Uterus (tissue), 4 donors: ENCODE measurements at places on chromosomes 2 and 18. TPM values are rescaled to one million over a fixed set of nuclear protein-coding genes. Genes with fewer than 3 reads are reported as not detected.

- H3K36me3 ChIP-seq: no peaks in the 10 kb centered on the region
- no peak overlapping the region for H3K4me3 ChIP-seq
- H3K4me1 ChIP-seq: peaks cover 8% of the 10 kb centered on the region
- DNase-seq: no peak
- peak overlapping the region; percentile 45 for H3K27ac ChIP-seq
- no peaks in the 10 kb centered on the region for H3K27me3 ChIP-seq
Measured at GRCh38 chr2:175880-176820, 87.7 kb downstream of the SH3YL1 start.

AKAIN1 gene
- not detected for total RNA-seq

DNA sequence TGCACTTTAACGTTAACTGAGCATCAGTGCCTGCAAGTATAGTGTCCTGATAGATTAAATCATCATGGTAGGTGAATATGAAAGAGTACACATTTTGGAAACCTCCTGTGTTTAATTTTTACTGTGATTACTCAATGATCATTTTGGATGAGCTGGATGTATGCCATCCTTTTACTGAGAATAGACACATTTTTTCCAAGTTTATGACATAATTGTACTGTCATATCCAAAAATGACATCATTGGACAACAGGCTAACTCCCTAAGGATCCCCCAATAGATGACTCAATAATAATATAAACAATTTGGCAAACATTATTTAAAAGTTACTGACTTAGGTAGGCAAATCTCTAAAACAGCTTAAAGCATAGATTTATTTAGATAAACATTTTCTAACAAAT is 410.8 kb upstream of the REG3G start:
- no peaks in the 10 kb centered on the region for H3K4me1 ChIP-seq
- no peak for DNase-seq
- H3K36me3 ChIP-seq: no peaks in the 10 kb centered on the region
- H3K27ac ChIP-seq: no peak overlapping the region
- H3K4me3 ChIP-seq: no peak overlapping the region

DNA sequence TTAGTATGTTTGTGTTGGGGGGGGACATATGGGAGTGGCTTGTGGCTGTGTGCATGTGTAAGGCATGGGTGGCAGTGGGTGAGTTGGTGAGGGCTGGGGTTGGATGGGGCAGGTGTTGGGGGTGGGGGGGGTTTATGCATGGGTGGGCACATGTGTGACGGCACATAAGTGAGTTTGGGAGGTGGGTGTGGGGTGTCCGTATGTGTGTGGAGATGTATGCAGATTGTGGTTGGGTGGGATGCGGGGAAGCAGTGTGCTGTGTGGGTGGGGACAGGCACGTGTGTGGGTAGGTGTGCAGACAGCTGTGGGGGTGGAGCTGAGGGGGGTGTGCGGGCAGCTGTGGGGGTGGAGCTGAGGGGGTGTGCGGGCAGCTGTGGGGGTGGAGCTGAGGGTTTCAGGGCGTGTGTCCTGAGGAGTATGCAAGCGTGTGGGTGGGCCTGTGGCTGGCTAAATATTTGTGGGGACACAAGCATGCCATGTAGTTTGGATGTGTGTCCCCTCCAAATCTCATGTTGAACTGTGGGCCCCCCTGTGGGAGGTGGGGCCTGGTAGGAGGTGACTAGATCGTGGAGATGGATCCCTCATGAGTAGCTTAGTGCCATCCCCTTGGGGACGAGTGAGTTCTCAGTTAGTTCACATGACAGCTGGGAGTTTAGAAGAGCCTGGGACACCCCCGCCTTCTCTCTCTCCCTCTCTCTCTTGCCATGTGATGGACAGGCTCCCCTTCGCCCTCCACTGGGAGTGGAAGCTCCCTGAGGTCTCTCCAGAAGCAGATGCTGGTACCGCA is 59.4 kb downstream of the ANKMY1 start:
- no peak for DNase-seq
- no peak overlapping the region for H3K4me3 ChIP-seq
- no peaks in the 10 kb centered on the region for H3K27me3 ChIP-seq
- no peaks in the 10 kb centered on the region for H3K36me3 ChIP-seq
- H3K4me1 ChIP-seq: no peaks in the 10 kb centered on the region

GRCh38 chr2:237453671-237454070 is 33.4 kb upstream of the MLPH start:
- H3K4me3 ChIP-seq: no peak overlapping the region
- H3K27ac ChIP-seq: no peak overlapping the region
- DNase-seq: peak; percentile 14

GRCh38 chr2:224196810-224197209 is 157.7 kb upstream of the SERPINE2 start:
- H3K4me3 ChIP-seq: no peak overlapping the region
- DNase-seq: no peak
- H3K4me1 ChIP-seq: no peaks in the 10 kb centered on the region
- no peaks in the 10 kb centered on the region for H3K36me3 ChIP-seq

DNA sequence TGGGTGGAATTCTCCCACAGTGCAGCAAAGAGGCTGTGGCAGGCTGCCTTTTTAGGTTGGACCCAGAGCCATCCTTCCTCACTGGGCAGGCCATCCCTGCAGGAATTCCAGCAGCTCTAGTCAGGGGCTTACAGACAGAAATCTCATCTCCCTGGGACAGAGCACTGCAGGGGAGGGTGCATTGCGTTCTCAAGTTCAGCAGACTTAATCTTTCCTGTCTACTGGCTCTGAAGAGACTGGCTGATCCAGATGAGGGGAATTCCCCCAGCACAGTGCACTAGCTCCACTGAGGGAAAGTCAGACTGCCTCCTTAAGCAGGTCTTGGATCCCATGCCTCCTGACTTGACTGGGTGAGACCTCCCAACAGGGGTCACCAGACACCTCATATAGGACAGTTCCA is 899.7 kb upstream of the VRK2 start:
- no peak overlapping the region for H3K4me3 ChIP-seq
- no peak overlapping the region for H3K27ac ChIP-seq
- H3K36me3 ChIP-seq: no peaks in the 10 kb centered on the region
- no peak for DNase-seq
- H3K4me1 ChIP-seq: no peaks in the 10 kb centered on the region
- H3K27me3 ChIP-seq: no peaks in the 10 kb centered on the region

GRCh38 chr2:157871415-157871814 is 4.7 kb downstream of the ACVR1 start:
- DNase-seq: no peak
- no peak overlapping the region for H3K27ac ChIP-seq
- no peaks in the 10 kb centered on the region for H3K36me3 ChIP-seq

- H3K36me3 ChIP-seq: no peaks in the 10 kb centered on the region
- H3K27ac ChIP-seq: no peak overlapping the region
- DNase-seq: no peak
- no peaks in the 10 kb centered on the region for H3K4me1 ChIP-seq
- no peaks in the 10 kb centered on the region for H3K27me3 ChIP-seq
Measured at GRCh38 chr18:73043611-73044010, 175.8 kb upstream of the NETO1 start.

DNA sequence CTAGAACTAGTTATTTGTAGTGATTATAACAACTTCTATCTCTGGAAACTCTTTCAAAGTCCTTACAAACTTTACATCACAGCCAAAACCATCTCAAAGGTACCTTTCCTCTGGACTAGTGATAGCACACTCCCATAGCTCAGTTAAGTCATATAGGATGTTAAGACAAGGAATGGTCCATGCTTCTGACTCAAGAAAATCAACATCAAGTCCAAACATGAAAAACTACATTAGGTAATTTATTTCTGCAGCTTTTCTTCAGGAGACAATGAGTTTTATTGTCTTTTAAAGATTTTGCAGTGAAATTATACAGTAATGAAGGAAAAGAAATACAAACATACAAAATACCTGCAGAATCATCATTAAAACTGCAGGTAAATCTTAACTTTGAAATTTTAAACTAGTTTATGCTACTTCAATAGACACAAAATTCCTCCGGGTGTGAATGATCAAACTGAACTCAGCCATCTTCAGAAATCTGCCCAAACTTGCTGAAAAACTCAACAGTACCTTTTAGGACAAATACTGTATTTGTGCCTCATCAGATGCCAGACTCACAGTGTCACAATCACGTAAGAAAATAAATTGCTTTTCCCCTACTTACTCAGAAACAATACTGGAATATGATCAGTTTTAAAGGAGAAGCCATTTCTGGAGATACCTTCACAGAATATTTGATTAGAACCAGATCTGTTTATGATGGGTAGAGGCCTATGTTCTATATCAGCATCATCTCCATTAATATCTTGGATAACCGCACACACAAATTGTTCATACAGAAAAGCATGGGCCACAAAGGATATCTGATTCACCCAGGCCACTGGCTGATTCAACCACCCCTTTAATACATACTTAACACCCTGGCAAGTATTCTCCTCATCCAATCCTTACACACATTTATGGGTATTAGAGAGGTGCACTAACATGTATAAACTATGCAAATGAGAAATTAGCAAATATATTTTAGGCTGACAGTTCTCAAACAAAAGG is 2.6 kb downstream of the TMEM131 start:
- no peak overlapping the region for H3K27ac ChIP-seq
- no peaks in the 10 kb centered on the region for H3K27me3 ChIP-seq
- peaks cover 7% of the 10 kb centered on the region for H3K4me1 ChIP-seq
- H3K4me3 ChIP-seq: no peak overlapping the region

GRCh38 chr2:186098821-186099220 is 360.2 kb downstream of the FSIP2 start:
- no peaks in the 10 kb centered on the region for H3K36me3 ChIP-seq
- no peak overlapping the region for H3K4me3 ChIP-seq
- DNase-seq: no peak
- no peaks in the 10 kb centered on the region for H3K4me1 ChIP-seq

DNA sequence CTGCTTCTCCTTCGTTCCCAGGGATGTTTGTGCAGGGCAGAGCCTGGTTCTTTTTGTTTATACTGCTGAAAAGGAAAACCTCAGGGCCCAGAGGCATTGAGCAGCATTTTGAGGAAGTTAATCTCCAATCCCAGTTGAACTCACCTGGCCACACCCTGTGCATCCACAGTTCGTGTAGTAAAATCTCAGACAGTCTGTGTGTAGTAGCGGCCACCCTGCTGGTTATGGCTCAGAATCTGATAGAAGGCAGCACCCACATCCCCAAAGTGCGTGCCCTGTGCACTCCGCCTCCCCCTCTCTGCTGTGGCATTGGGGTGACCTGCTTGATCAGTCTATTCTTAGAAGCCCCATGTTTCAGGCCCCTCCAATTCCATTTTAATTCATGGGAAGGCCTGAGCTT is 10.9 kb downstream of the TRIB2 start:
- H3K27me3 ChIP-seq: no peaks in the 10 kb centered on the region
- H3K36me3 ChIP-seq: no peaks in the 10 kb centered on the region
- no peak overlapping the region for H3K4me3 ChIP-seq

LDAH gene
- 21.8 TPM for total RNA-seq

- no peak for DNase-seq
- no peaks in the 10 kb centered on the region for H3K27me3 ChIP-seq
- H3K4me3 ChIP-seq: no peak overlapping the region
- no peaks in the 10 kb centered on the region for H3K4me1 ChIP-seq
Measured at GRCh38 chr2:29226808-29227207, 111.6 kb downstream of the CLIP4 start.

GRCh38 chr18:41593171-41593675 is 361.8 kb upstream of the PIK3C3 start:
- H3K4me3 ChIP-seq: no peak overlapping the region
- DNase-seq: no peak
- no peaks in the 10 kb centered on the region for H3K4me1 ChIP-seq
- no peaks in the 10 kb centered on the region for H3K36me3 ChIP-seq
- no peaks in the 10 kb centered on the region for H3K27me3 ChIP-seq

TIGD1 gene
- 4.8 TPM for total RNA-seq

DNA sequence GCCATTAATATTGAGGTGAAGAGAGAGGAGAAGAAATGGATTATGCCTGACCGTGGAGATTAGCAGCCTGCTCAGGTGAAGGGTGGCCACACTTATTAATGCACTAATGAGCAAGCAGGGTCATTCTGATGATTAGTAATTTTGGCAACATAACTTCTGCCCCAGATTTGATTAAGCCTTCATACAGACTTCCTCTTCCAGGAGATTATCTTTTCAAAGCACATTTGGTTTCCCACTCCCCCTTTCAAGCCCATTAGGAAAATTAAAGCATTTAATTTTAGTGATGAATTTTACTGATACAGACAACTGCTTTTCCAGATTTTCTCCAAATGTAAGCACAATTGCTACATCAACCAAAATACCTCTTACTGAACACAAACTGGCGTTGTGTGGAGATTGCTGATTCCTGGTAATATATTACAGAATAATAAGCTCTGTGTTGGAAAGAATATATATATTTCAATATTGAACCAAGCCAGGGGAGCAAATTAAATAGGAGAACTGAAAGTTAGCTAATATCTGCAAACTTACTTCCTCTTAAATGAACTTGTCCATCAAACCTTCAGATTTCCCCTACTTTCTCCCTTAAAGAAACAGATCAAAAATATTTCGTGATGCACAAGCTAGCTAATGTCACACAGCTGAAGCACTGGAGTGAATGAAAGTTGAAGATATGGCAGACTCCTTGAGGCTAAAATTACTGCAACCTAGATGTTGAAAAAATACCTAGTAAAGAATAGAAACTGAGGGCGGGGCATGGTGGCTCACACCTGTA is 140.8 kb downstream of the FAM210A start:
- DNase-seq: no peak
- no peak overlapping the region for H3K4me3 ChIP-seq
- no peaks in the 10 kb centered on the region for H3K4me1 ChIP-seq
- H3K27ac ChIP-seq: no peak overlapping the region
- no peaks in the 10 kb centered on the region for H3K36me3 ChIP-seq
- H3K27me3 ChIP-seq: no peaks in the 10 kb centered on the region

- H3K27ac ChIP-seq: peak overlapping the region; percentile 82
- peak; percentile 79 for DNase-seq
- H3K27me3 ChIP-seq: no peaks in the 10 kb centered on the region
- no peaks in the 10 kb centered on the region for H3K36me3 ChIP-seq
- H3K4me1 ChIP-seq: no peaks in the 10 kb centered on the region
- H3K4me3 ChIP-seq: no peak overlapping the region
Measured at GRCh38 chr2:66897181-66897580, 462.3 kb downstream of the MEIS1 start.

FBXO48 gene
- total RNA-seq: 6.8 TPM

DNA sequence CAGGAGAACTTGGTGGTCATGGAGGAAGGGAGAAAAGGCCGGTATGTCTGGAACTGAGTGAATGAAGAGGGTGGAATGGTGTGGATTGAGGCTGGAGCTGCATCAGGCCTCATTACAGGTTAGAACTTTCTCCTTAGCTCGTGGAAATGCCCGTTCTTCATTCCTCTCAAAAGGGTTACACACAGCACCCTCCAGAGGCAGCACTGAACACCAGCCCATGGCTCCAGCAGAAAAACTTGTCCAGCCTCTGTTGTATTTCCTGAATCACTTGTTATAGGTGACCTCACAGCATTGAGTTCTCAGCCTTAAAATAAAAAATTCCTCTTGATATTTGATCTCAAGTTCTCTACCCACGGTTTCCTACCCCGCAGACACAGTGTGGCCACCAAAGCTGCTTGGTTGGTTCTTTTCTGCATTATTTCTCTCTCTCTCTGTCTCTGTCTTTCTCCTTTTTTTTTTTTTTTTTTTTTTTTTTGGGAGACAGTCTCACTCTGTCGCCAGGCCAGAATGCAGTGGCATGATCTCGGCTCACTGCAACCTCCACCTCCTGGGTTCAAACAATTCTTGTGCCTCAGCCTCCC is 89.6 kb downstream of the ITGB1BP1 start:
- no peaks in the 10 kb centered on the region for H3K27me3 ChIP-seq
- no peaks in the 10 kb centered on the region for H3K4me1 ChIP-seq
- no peaks in the 10 kb centered on the region for H3K36me3 ChIP-seq
- H3K4me3 ChIP-seq: no peak overlapping the region
- H3K27ac ChIP-seq: peak overlapping the region; percentile 33
- DNase-seq: peak; percentile 66

TXNDC9 gene
- total RNA-seq: 38.4 TPM

- H3K4me3 ChIP-seq: peak overlapping the region; percentile 92
- H3K36me3 ChIP-seq: no peaks in the 10 kb centered on the region
- no peaks in the 10 kb centered on the region for H3K27me3 ChIP-seq
- peak overlapping the region; percentile 89 for H3K27ac ChIP-seq
- H3K4me1 ChIP-seq: peaks cover 16% of the 10 kb centered on the region
Measured at GRCh38 chr2:240434728-240435456, 571 bp upstream of the GPC1 start.
